DMS 273 treated with DMSO at 0.1 percent for 48 hours (cell line): ENCODE measurements at places on chromosomes 5 and 9.
A peak's percentile ranks its signal among the peaks of the same experiment; 100 is the strongest.

DNA sequence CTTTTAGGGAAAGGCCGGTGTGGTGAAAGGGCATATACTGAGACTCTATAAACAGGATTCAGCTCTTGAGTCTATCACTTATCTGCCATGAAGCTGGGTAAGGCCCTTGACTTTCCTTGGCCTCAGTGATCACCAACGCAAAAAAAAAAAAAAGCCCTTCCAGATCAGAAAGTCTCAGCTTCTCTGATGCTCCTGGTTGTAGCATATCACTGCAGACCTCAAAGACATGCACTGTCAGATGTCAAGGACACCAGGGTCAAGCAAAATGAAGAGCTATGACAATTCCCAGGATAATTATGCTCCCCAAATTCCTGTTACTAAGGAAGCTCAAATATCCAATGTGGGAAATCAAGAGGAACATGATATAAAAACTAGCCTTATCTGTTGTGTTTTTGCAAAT is 68.3 kb upstream of the IFNE start:
- DNase-seq = no peak

- DNase-seq = no peak
These were observed 167.9 kb upstream of the ACTBL2 start for GRCh38 chr5:57650360-57651069.

DNA sequence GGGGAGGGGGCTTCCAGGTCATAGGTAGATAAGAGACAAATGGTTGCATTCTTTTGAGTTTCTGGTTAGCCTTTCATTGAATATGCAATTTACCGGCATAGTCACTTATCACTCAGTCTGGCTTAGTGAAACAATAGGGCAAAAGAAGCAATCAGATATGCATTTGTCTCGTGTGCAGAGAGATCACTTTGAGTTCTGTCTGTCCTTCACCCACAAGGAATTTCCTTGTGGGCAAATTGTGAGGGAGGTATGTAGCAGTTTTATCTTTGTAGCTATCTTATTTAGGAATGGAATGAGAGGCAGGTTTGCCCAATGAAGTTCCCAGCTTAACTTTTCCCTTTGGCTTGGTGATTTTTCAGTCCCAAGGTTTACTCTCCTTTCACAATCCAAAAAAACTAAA is 116.1 kb downstream of the TUSC1 start:
- DNase-seq = no peak

DNA sequence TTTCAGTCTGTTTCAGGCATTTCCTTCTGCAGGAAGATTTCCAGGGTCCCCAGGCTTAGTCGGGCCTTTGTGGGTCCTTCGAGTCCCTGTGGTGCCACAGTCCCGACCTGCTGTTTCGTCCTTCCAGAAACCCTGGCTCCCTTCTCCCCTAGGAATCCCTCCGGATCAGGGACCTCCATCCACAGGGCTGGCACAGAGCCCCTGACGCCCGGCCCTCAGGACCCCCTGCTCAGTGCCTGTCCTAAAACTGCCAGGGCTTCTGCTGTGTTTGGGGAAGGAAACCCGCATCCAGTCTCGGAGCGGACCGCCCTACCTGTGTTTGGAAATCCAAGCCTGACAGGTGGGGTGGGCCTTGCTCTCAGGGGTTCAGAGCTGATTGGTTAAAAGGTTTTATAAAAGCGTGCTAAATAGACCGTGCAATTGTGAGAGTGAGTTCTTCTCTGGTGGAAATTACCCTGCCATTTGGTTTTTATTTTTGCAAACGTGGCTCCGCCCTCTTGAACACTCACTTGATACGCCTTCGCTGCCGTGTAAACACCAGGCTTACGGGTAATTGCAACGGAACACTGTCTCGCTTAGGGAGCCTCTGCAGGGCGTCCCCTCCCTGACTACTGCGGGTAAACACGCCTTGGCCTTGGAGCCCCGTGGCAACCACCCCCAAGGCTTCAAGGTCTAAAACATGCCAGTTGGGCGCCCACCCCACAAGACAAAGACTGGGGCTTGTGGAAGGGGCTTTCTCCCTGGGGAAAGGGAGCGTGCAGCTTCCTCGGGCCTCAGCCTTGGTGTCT is 121.2 kb downstream of the PHF2 start:
- no peak for DNase-seq

DNA sequence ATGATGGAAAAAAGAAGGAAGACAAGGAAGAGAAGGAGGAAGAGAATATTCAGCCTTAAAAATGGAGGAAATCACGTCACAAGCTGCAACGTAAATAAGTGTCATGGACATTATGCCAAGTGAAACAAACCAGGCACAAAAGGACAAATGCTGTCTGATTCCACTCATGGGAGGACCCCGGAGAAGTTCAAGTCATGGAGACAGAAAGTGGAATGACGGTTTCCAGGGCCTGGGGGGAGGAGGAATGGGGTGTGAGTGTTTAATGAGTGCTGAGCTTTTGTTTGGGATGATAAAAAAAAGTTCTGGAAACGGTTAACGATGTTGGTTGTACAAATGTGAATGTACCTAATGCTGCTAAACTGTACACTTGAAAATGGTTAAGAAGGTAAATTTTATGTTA is 439.5 kb downstream of the GADD45G start:
- no peak for DNase-seq

DNA sequence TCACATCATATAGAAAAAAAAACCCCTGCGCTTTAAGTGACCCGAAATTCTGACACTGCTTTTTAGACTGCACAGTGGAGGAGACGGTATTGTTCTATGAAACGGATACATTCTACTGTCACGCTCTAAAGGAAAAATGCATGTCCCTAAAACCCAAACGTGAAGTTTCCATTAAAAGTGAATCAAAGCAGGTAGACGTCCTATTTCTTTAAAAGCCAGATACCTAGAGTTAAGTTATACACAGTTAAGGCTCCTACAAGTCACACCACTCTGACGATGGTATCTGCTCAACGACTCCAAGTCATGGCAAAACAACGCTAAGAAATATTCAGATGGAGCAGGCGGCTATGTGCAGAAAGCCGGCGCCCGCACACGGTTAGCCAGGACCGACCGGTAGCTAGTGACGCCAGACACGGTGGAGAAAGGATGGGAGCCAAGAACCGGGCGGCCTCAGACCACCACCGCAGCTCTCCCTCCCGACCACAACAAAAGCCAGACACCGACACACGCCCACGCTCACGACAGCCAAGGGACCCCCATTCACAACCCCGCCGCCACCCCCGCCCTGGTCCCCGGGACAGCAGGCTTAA is 734 bp downstream of the SKP1 start:
- DNase-seq = no peak

DNA sequence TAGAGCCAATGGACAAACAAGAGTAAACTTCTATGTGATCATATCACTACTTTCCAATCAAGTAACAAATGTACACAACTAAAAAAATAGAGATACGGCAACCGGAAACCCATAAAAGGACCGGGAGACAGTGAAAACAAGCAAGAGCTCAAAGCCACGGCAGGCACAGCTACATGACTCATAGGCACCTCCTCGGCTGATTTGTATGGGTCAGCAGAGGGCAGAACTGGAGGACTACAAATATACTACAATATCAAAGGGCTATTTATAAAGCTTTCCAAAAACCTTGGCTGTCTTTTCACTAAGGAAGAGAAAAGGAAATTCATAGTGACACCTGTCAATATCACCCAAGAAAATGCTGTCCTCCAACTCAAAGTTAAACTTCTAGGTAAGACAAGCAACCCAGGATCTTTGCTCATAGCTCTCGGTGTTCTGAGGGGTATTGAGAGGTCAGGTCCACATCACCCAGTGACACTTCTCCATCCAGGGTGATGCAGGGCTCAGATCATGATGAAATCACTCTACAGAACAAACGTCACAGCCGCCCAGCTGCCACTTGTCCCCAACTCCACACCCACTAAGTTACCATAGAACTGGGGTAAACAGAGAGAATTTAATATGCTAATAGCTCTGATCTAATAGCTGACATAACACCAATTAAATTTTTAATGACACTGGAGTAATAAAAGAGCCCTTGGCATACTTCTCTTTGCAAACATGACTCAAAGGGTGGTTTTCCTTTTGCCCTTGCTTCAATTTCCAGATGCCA is 41.3 kb downstream of the PFDN1 start:
- no peak for DNase-seq

DNA sequence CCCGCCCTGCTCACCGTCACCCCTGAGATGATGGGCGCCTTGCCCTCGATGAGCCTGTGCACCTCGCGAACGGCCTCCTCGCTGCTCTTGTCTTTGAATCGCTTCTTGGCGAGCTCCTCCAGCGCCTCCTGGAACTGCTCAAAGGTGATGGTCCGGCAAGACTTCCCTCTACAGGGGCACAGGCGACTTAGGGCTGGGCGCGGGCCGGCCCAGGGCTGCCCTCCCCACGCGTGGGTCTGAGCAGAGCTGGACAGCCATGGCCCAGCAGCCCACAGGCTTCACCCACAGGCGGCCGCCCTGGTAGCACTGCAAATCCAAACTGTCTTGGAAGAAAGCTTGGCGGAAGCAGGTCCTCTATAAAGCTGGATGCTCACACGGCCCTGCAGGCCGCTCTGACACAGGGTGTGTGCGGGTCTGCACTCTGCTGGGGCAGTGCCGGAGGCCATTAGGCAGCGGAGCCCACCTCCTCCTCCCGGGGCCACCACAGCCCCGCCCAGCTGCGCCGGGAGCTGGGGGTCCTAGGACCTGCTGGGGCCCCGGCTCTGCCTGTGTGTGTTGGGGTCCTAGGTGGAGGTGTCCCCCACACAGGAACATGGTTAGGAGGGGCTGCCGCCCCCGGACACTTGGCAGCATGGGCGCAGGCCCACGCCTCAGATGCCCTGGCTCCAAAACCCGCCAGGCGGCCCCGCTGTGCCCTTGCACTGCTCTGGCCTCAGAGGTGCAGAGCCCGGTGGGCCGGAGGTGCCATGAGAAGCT is 27.0 kb downstream of the TPPP start:
- no peak for DNase-seq

DNA sequence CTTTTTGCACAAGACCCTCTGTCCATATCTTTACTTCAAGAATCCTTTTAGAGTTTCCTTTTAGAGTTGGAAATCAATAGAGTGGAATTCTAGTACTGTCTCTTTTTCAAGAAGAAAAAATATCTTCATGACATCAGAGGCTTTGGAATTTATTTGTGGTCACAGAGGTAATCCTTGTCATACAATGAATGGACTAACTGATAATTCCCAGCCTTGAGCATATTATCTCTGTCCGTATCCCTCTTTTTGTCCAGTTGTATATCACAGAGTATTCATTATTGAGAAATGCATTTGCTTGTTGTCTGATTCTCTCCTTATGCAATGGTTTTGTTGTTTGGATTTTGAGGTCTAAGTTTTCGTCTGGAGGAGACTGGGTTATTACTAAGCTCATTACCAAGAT is 82.0 kb upstream of the HAPLN1 start:
- no peak for DNase-seq

- no peak for DNase-seq
These were observed 79.4 kb upstream of the DIRAS2 start for GRCh38 chr9:90722071-90722470.

GRCh38 chr9:93134015-93134739 is at the start of gene NINJ1:
Gene NINJ1 (minus strand): TSS chr9:93134251. CDS start chr9:93134217, 34 bp downstream.
- DNase-seq = peak; percentile 35

DNA sequence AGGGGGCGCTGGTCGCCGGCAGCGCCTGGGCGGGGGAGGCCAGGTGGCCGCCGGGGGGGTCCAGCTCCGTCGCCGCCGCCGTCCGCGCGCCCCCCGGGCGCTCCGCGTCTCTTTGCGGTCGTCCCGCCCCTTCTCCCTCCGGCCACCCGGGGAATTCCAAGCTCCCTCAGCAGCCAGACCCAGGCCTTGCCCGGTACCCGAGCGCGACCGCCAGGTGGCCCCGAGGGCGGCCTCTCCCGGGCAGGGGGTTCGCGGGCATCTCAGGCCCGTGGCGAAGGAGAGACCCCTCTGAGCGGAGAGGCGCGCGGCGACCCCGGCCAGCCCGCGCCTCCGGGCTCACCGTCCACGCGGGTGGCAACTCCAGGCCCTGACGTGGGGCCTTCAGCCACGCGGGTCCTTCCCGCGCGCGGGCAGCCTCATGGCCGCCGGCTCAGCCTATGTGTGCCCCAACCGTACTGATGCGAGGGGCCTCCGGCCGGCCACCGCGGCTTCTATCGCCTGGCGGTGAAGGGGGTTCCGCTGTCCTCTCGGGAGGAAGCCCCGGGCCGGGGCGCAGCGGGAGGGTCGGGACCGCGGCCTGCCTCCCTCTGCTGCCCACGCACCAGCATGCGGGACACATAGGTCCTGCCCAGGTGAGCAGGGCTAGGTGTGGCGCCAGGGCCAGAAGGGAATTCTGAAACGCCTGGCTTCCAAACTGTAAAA is 529 bp upstream of the NRARP start:
- no peak for DNase-seq

GRCh38 chr5:34571677-34572041 is 84.5 kb upstream of the RAI14 start:
- DNase-seq = no peak

- no peak for DNase-seq
These were observed 35.5 kb downstream of the FBXO10 start for GRCh38 chr9:37540634-37541033.
